ENCODE measurements at places on chromosomes 1 and 21.
A peak's percentile ranks its signal among the peaks of the same experiment; 100 is the strongest.

GRCh38 chr1:201542309-201543035 lies 3.5 kb downstream of the NAV1 start:
- no peak for DNase-seq

- no peak for DNase-seq
These were observed 86.5 kb upstream of the ATP1A1 start for GRCh38 chr1:116286541-116286971.

GRCh38 chr21:30981403-30981802 lies 56.9 kb downstream of the KRTAP19-8 start:
- DNase-seq, result no peak

DNA sequence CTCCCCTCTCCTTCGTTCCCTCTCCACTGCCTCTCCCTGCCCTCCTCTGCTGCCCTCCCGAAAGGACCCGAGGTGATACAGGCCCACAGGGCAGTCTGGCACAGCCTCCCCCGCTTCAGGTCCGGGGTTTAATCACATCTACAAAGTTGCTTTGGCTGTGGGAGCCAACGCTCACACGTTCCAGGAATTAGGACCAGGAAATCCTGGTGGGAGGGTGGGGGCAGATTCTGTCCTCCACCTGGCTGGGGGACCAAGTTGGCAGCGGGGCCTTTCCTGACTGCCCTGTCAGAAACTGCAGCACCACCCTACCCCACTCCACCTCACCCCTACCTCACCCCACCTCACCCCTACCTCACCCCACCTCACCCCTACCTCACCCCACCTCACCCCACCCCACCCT lies 95.1 kb downstream of the WDR4 start:
- DNase-seq, result no peak

- DNase-seq, result no peak
These were observed 19.1 kb downstream of the LRIG2 start for GRCh38 chr1:113091988-113092594.

DNA sequence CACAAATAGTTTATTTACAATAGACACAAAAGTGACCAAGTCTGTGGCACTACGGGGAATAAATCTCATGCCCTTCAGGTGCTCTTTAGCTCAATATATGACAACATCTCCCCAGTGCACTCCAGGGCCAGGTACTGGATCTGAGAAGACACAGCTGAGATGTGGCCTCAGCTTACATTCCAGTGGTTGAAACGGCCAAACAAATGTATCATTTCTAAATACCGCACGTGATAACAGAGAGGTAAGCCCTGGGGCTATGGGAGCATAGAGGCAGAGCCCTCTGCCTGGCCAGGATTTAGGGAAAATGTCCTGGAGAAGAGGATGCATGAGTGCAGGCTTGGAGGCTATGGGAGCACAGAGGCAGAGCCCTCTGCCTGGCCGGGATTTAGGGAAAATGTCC lies 630.5 kb downstream of the SMYD3 start:
- no peak for DNase-seq

GRCh38 chr1:227728059-227728891 lies 6.8 kb downstream of the JMJD4 start:
- peak; percentile 67 for DNase-seq

DNA sequence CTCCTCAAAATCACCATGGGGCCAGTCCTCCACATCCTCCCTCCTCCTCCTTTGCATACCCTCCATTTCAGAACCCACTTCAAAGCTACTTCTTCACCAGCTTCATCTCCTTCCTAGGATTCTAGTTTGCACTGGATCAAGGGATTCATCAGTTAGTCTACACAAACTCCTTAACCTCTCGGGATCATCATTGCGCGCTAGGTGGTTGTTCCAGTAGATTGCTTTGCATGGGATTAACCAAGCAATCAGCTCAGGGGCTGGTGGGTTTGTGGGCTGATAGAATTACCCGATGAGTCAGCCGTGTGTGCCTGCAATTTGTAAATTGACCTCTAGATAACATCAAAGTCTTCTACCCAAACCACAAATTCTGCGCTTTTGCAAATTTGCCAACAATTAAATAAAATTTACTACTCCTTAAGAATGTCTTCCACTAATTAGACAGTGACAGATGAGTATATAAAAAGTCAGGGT lies 7.7 kb downstream of the KANK4 start:
- DNase-seq, result no peak

GRCh38 chr1:200901796-200902444 lies 7.2 kb downstream of the INAVA start:
- DNase-seq, result no peak

- no peak for DNase-seq
These were observed 381.5 kb downstream of the OMA1 start for GRCh38 chr1:58165073-58165472.

GRCh38 chr1:197783510-197783948 lies 8.2 kb upstream of the DENND1B start:
- no peak for DNase-seq

GRCh38 chr1:115771847-115772457 lies 3.4 kb upstream of the CASQ2 start:
- DNase-seq, result peak; percentile 89

DNA sequence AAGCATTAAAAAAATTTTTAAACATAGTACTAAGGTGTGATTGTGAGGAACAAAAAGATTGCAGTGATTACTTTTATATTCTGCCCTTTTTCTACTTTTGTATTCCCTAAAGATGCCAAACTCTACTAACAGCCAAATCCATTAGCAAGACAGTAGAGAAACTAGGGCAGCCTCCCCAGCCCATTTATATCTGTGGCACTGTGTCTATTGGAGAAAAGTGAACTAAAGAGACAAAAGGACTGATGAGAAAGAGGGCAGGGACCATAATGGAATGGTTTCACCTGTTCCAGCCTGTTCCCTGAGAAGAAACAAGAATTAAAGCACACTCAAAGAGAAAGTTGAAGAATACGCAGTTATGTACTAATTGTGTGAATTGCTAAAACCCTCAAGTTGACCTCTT lies 56.6 kb downstream of the ATG4C start:
- no peak for DNase-seq

DNA sequence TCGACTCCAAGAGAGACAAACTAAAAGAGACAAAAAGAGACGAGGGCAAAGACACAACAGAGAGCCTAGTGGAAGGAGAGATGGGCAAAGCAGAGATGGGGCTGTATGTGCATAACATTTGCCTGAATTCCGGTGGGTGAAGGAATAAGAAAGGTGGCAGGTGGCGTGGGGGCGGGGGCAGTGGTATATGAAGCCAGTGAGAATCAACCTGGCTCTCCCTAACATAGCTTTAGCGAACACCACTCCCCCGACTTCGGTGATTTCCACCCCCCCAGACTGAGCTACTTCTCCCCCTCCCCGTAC lies 1.1 kb downstream of the INKA2 start:
- DNase-seq, result no peak

Measured in left kidney (tissue), 8 donors.